ENCODE measurements at places on chromosomes 12 and 14.

DNA sequence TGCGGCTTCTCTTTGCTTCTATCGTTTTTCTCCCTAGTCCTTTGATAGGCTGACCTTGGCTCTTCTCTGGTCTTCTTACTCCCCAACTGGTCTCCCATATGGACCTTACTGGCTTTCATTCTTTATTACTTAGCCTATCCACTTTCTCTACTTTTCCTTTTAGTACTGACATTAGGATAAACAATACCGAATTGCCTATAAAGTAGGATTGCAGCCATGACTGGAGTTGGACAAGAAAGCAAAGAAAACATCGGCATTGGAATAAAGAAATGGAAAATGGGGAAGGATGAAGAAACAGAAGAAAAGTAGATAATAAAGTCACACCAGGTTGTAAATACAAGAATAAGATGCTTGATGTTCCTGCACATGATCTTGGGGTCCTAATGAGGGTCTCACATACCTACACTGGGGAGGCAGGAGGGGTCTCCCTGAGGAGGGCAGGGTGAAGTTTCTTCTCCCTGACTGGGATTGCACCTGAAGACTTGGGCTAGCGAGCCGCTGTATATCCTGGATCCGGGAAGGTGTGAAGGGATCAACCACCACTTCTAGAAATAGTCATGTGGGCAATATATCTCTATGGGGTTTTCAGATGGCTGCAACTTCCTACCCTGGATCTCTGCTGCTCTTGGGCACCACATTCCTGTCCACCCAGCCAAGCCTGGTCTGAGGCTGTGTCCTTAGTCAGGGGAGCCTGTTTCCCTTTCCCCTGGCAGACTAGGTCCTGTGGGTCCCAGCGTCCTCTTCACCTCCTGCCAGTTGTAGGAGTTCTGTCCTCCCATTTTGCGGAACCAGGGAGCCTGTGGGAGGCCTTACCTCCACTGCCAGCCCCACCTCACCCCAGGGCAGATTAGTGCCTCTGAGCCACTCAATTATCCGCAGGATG, 13.1 kb downstream of the NKX2-1 start:
- DNase-seq, result no peak

GRCh38 chr14:31541702-31542101, 19.5 kb upstream of the NUBPL start:
- no peak for DNase-seq

DNA sequence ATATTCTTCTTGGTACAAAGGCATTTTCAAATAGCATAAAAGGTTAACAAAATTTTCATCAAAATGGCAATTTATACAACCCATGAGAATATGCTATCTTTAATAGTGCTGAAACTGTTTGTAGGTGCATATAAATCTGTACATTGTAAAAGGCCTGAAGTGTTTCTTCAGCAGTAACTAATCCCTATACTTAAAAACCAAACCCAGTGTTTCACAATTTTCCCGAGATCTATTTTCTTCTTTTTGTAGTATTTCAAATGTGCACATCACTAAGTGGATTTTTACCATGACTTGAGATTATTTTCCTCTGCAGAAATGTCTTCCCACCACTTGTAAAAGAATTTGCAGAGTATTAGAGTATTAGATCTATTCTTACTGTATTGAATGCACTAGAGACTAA, 76.5 kb downstream of the FERMT2 start:
- no peak for DNase-seq

DNA sequence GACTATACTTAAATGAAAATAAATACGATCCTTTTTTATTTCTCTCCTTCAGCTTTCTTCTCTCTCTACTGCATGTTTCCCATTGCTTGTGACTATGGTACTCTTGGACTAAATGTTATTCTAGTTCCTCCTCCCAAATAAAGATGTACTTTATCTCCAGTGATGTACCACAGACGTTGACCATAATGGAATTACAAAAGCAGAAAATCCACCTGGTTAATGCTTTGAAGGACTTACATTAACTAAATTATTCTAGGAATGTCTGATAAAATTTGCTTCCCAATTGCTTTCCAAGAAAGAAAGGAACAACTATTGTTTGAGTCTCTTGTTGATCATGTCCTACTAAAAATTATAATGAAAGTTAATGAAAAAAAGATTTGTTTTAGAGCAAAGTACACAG, 71.8 kb downstream of the NTN4 start:
- DNase-seq, result no peak

- no peak for DNase-seq
Measured at GRCh38 chr12:116200812-116201211, 76.7 kb downstream of the MED13L start.

GRCh38 chr14:24535737-24536136, 27.7 kb upstream of the CMA1 start:
- no peak for DNase-seq
